Stimulated activated CD8-positive, alpha-beta memory T cell treated with anti-CD3 and anti-CD28 coated beads, Interleukin-4, amount 100 ng/mL, for 1 hour (primary cell): ENCODE measurements at places on chromosomes 3 and 15.

DNA sequence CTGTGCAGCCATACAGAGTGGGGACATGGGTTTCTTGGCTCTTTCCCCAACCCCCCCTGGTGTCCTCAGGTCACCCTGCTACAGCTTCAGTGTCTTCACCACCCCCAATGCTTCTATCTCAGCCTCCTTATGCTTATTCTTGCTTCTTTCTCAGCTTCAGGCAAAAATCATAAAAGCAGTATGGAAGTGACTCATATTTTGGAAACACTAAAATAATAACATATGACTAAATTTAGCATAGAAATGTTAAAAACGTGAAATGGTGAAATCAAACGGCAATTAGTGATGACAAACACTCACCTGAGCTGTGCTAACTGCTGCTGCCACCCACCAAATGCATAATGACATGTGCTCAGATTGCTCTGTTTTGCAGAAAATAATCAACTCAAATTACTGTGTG lies 475.2 kb upstream of the EPHA3 start:
- no peak for DNase-seq

DNA sequence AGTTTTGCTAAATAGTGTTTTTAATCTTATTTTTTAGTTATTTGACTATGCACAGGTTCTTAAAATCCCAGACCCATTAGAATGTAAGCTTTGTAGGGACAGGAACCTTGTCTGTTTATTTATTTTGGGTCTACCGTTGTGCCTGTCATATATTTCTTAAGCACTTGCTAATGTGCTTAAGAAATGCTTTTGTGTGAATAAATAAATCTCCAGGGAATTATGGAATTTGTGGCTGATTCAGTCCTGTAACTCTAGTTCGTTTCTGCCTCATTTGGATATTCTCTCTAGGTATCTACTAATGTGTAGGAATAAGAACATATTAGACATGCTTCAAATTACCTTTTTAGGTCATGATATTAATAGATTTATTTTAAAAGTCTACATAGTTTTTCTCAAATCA lies 161.6 kb downstream of the LPP start:
- DNase-seq: no peak

GRCh38 chr3:47359323-47359722 lies 21.5 kb upstream of the PTPN23 start:
- DNase-seq: no peak

- no peak for DNase-seq
Measured at GRCh38 chr3:186608624-186609215, 4.1 kb upstream of the AHSG start.

DNA sequence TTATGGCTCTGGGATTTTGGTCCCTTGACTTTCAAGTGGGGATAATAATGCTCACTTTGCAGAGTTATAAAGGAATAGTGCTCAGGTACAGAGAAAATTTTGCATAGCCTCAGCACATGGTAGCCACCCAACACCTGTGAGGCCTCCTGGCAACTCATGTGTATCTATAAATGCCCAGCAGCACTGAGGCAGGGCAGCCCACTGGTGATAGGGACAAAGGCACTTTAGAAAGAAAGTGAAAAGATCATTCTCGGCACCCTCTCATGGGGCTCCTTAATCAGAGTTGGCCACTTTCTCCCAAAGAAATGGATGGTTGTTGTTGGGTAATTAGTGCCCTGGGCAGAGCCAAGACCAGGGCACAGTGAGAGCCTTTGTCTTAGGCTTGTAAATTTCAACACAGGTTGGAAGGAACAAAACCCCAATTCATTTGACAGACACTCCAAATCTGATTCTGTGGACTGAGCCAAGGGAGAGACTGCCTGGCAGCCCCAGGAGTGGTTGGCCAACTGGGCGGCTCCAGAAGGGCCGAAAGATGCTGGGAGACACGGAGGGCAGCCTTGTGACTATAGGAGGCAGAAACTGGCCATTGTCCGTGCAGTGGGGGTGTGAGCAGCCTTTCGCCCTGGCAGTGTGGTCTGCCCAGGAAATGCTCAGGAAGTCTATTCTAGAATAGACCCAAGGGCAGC lies 213.2 kb upstream of the RGMA start:
- DNase-seq: no peak

DNA sequence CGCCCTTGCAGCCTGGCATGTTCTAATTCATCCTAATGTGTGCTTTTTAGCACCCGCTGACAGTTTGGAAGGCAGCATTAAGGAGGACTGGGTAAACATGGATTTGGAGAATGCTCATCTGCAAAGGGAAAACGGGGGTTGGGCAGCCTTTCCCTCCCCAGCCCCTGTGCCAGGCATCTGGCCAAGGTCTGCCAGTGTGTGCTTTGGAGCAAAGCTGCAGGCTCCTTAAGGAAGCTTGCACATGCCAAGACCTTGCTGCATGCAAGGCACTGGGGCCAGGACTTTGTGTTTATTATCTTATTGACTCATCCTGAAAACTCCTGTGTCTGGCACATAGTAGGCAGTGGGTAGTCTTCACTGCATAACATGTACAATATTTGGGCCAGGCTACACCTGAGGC lies 20.1 kb downstream of the FAM3D start:
- no peak for DNase-seq

DNA sequence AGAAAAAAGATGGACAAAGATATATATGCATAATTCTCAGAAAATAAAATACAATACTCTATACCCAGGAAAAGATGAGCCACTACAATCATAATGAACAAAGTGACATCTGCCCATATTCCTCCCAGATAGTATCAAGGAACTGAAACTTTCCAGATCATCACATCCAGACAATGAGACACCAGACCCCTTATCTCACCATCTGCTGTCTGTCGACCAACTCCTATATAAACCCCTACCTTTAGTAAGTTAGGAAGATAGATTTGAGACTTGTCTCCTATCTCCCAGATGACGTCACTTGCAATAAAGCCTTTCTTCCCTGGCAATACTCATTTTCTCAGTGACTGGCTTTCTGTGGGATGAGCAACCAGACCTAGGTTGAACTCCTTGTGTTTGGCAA lies 1071.6 kb downstream of the PLOD2 start:
- no peak for DNase-seq

GRCh38 chr15:89860891-89861290 lies 32.9 kb downstream of the AP3S2 start:
- no peak for DNase-seq

GRCh38 chr15:70523616-70524015 lies 239.7 kb downstream of the UACA start:
- DNase-seq: no peak

GRCh38 chr15:41022487-41023090 lies 69.3 kb downstream of the CHAC1 start:
- DNase-seq: no peak

- DNase-seq: no peak
Measured at GRCh38 chr3:73150369-73151130, 89.1 kb downstream of the EBLN2 start.

DNA sequence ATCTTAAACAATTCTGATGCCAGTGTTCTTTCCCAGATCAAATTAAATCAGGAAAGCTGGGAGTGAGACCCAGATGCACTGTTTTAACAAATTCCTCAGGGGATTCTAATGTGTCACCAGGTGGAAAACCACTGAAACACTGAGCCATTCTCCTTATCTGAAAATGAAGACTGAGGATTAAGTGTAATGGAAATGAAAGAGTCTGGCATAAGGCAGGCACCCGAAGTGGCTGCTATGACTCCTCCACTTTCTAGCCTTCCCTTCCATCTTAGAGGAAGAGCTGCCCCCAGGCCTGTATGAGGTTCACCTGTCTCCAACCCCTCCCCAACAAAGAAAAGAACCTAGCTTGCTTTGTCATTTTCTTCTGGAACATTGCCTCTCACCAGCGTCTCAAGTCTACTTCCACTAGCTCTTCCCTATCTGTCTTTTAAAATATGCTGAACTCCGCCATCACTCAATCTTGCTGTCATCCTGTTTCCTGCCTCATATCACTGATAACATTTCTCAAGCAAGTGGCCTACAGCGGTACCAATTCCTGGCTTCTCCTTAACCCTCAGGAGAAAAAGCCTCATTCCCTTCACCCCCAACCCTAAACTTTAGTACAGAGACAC lies 13.7 kb upstream of the ABHD2 start:
- DNase-seq: no peak

DNA sequence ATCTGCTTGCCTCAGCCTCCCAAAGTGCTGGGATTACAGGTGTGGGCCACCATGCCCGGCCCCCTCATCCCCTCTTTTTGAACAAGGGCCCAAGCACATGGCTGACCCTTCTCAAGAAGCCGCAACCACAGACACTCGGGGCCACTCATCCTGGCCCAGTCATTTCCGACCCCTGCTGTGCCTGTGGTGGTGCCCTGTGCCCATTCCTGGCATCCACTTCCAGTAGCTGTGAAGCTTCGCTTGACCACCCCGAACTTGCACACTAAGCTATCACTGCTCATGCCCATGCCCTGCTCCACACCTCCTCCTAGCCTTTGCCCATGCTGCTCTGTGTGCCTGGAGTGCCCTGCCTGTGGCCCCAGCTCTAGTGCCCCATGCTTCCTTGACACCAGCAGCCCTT lies 8.3 kb downstream of the TMEM44 start:
- DNase-seq: no peak

GRCh38 chr3:119800844-119801243 lies 18.9 kb downstream of the NR1I2 start:
- DNase-seq: no peak

GRCh38 chr3:197545571-197545970 lies 10.2 kb downstream of the BDH1 start:
- no peak for DNase-seq

DNA sequence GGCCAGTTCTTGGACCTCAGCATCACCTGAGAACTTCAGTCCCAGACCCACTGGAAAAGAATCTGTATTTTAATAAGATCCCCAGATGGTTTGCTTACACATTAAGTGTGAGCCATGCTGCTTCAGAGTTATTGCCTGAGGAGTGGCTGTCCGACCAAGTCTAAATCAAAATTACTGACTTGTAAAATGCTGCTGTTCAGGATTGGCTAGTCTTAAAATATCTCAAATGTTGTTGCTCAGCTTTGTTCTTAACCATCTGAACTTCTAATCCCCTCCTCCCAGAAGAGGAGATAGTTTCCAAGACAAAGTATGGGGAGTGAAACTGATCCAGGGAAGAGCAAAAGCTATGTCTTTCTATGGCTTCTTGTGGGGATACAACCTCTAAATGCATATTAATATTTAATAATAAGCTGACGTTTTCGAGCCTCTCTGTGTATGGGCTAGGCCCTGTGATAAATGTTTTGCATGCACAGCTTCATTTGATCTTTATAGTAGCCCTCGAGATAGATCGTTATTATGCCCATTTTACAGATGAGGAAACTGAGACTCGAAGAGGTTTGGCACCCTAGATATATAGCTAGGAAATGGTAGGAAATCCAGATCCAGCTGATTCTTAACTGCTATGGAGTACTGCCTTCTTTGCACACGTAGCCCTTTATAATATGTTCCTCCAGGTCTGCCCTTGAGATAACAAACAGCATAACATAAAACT lies 52.2 kb downstream of the DNASE1L3 start:
- DNase-seq: no peak

DNA sequence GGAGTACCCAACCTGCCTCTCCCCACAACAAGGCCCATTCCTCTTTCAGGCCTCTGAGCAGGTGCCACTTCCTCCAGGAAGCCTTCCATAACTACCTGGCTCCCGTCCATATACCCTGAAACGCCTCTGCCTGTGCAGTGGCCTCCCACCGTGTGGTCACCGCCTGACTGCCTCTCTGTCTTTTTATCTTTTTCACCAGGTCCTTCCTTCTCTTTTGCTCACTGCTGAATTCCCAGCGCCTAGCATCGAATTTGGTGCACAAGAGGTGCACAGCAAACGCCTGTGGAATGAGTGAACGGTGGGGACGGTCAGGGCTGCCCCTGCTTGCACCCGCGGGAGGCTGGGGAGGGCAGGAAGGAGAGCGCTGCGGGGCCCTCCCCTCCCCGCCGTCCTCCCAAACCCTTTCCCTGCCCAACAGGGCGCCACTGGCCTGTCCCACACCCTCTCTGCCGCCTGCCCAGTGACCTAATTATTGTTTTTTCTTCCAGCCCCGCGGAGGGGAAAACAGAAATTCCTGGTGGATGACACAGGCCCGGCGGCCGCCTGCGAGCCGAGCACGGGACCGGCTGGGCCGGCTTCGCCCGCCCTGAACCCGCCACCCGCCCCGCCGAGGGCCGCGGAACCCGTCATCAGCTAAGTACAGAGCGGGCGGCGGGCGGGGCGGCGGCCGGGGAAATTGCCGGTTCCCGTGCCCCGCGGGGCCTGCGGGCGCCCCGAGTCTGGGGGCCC lies 140.1 kb downstream of the SMAD6 start:
- no peak for DNase-seq

- no peak for DNase-seq
Measured at GRCh38 chr3:197407526-197407925, 109.1 kb upstream of the DLG1 start.

DNA sequence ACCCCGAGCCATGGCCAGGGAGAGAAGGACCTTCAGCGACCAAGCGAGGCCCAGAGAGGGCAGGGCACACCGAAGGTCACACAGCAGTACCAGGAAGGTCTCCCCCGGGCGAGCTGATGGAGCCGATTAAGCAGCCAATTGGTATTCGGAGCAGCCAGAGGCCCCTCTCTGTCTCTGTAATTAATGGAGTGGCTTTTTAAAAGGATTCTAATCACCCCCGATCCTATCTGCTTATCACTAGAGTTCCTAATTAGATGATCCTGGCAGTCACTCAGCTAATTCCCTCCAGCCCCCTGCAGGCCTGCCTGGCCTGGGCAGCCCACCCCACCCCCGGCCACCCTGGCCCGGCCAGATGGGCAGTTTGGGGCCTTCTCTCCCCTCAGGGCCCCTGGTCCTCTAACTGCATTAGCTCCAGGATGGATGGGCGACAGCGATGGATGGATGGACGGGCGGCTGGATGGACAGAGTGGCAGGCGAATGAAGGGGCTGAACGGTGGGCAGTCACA lies 1.6 kb upstream of the DNAJB8 start:
- no peak for DNase-seq

DNA sequence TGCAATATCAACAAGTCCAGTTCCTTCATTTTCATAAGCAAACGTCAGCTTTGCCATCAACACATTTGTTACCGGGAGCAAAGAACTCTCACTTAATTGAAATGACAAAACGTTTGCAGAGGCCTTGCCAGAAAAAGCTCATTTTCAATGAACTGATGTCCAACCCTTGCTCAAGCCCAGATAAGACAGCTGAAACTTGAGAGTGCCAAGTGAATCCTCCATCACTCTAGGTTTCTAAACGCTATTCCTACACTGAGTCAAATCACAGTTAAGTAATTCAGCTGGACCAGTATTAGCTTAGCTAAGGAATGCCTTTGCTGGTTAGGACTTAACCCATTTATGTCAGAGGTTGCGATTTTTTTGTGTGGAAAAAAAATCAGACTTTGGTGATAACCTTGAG lies 11.5 kb downstream of the CHSY1 start:
- DNase-seq: no peak
